ENCODE measurements at places on chromosomes 16 and 17.
A peak's percentile ranks its signal among the peaks of the same experiment; 100 is the strongest.

- DNase-seq, result no peak
These were observed 175.0 kb downstream of the IRF8 start for GRCh38 chr16:86073763-86074493.

GRCh38 chr17:73803964-73804435 is 159.8 kb upstream of the SDK2 start:
- DNase-seq, result no peak

- no peak for DNase-seq
These were observed 114.9 kb upstream of the CDH5 start for GRCh38 chr16:66251476-66252160.

DNA sequence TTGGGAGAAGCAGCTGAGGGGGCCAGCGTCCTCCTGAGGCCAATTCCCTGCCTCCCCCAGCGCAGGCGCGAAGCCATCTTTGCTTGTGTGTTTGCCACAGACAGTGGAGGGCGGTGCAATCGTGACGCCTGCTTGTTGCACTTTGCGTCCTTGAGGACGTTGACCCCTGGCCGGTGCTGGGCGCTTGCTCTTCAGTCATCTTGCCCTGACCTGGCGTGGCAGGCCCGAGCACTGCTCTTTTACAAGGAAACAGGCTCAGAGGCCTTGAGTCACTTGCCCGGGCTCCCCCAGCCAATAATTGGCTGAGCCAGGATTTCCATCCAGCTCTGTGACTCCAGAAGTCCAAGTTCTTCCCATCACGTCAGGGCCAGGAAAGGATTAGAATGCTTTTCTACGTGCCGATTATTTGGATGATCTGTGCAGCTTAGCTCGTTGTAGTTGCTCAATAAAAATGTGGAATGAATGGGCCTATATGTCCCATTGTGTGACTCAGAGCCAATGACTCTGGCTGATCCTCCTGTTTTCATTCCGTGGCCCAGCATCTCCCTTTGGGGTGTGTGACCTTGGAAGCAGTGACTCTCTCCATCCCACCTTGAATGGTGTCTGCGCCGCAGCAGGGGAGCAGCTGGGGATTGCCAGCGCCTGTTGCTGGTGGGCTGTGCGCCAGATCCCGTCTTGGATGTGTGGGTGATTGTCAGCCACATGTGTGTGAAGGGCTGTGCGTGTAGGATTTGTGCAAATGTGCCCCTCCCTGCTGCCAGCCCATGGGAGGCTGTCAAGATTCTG is 214.1 kb downstream of the SEC14L1 start:
- DNase-seq, result no peak

DNA sequence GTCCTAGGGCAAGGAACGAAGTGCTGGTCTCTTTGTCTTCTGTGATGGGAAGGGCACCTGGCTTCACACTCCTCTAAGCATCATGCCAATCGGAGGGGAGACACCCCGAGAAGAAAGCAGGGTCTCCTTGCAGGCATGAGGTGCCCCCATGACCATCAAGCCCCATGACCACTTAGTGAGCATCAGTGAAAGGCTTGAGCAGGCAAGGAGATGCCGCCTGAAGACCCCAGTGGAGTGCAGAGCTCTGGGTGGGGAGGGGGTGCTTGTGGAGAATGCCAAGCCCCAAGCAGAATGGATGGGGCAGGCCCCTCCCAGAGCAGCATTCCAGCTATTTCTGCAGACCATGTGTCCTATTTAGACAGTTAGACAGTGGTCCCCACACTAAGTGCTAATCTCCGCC is 232.7 kb upstream of the TNRC6C start:
- no peak for DNase-seq

GRCh38 chr17:78376161-78376560 is 2.3 kb upstream of the PGS1 start:
- no peak for DNase-seq

- DNase-seq, result no peak
These were observed 536.8 kb downstream of the NPIPA7 start for GRCh38 chr16:16915771-16916170.

DNA sequence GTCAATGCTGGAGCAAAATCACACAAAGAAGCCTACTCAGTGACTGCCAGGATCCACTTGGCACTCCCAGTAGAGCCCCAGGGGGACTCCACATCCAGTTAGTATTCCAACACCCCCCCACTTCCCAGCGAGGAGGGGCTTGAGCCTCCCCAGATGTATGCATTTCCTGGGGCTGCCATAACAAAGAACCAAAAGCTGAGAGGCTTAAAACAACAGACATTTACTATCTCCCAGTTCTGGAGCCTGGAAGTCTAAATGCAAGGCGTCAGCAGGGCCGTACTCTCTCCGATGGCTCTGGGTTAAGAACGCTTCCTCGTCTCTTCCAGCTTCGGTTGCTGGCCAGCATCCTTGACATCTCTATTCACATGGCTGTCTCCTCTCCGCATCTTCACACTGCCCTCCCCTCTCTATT is 23.0 kb upstream of the GNA13 start:
- no peak for DNase-seq

DNA sequence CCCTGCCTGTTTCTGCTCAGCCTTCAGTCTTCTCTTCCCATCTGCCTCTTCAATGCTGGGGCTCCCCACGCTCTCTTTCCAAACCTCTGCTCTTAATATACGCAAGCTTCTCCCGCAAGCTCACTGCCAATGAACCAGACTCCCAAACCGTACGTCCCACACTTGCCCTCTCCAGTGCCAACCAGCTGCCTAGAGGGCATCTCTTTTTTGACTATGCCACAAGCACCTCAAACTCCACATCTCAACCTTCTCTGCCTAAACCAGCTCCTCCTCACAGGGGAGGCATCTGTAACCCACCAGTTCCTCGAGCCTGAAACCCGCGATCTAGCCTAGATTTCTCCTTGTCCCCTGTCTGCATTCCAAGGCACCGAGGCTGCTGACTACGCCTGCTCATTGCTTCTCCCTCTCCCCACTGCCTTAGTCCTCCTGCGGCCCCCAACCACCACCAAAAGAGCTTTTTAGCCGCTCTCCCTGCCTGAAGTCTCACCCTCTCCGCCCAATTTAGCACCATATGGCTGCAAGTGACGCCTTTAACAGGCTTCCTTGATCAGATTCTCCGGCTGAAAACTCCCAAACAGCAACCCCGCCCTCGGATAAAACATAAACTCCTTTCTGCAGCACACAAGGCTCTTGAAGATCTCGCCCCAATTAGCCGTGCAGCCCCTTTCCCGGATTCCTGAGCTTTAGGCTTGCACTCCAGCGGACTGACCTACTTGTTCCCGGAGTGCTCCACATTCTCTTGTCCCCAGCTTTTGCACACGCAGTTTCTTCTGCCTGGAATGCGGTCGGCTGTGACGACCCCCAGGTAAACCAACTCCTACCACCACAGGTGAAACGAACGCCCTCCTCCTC is 1.5 kb downstream of the GGA2 start:
- DNase-seq, result no peak

DNA sequence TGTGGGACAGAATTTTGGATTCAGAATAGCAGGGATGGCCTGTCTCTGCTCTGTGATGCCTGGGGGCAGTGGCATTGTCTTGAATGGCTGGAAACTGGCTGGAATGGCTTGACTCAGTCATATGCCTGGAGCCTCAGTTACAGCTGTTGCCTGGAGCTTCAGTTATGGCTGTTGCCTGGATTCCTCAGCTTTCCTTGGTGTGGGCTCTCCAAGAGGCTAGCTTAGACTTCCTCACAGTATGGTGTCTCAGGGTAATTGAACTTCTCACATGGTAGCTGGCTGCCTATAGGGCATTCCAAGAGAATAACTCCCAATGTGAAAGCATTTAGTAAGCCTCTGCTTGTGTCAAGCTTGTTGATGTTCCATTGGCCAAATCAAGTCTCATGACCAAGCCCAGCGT is 21.1 kb downstream of the KRT23 start:
- no peak for DNase-seq

DNA sequence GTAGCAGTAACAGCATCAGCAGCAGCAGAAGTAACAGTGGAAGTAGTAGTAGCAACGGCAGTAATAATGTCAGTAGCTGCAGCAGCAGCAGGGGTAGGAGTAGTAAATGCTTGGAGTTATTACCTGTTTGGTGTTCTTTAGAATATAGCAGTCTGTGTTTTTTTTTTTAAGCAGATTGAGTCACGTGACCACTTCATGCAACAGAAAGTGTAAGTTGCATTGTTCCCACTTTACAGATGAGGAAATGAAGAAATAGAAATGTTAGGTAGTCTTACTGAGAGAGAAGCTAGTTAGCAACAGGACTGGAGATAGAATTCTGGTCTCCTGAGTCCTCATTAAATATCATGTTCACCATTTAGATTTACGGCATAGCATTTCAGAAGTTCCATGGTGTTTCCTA is 358.2 kb downstream of the HAPSTR1 start:
- DNase-seq, result no peak

DNA sequence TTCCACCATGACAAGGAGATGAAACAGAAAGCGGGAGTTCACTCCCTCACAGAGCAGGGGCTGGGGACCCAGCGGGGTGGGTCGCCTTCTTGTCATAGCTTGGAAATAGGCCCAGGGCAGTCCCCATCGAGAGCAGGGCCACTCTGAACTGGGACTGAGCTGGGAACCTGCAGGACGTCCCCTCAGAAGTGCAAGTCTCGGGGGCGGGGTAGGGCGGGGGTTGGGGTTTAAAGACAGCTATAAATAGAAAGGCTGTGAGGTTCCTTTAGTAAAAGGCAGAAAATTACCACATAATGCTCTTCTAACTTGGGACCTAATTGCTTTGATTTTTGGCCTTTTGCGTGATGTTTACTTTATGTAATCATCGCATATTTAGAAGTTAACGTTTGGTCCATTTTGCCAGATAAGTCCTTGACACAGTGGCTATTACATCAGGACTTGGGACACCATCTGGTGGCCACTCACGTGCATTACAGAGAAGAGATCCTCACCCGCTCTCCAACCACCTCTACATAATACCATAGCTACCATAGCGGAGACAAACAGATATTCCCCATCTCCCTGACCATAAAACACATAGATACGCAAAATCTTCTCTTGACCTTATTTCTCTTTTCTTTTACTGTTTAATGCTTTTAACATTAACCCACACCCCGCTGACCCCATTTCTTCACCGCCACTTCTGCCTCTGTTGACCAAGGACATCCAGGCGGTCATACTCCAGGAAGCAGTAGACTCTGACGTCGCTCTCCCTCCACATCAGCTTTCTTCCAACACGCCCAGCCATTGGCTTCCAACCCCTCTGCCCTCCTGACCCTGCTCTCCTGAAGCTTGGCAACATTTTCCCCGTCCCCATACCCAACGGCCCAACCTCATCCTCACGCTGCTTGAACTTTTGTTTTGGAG is 27.5 kb upstream of the PIK3R6 start:
- peak; percentile 51 for DNase-seq

- DNase-seq, result no peak
These were observed 101.1 kb upstream of the CCL2 start for GRCh38 chr17:34153991-34154390.

GRCh38 chr17:45225051-45225700 is 3.5 kb downstream of the FMNL1 start:
- DNase-seq, result peak; percentile 50

GRCh38 chr16:54822892-54823291 is 107.8 kb upstream of the IRX5 start:
- no peak for DNase-seq

DNA sequence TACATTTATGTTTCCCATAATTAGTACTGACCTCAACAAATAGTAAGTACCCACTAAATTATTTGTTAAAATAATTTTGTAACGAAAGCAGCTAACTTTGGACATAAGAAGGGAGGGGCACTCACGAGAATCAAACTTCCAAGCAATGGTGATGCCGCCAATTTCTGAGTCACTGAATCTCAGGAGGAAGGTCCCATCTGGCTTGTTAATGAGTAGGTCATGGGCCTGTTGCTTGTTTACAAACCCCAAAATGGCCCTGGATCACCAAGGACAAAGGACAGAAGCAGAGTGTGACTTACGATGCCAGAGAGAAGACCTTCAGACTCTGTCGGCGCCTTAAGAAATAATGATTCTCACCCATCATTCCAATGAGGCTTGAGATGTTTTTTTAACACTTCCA is 15.8 kb upstream of the GHDC start:
- DNase-seq, result no peak

GRCh38 chr16:62201911-62202310 is 165.7 kb upstream of the CDH8 start:
- no peak for DNase-seq

DNA sequence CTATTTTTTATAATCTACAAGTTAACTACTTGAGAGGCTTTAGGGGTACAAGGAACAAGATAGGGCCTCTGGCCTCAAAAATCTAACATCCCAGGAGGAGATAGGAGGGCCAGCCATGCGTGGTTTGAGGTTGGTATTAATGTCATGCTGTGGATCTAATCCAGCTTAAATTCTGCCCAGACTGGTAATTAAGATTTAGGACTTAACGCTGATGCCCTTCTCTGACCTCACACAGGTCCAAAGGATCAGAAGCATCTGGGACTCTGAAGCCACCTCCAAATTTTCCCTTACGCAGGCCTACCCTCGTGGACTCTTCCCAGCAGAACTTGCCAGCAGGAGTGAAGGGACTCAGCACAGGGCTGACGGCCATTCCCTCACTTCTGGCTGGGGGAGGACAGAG is 15.1 kb downstream of the SLC6A4 start:
- no peak for DNase-seq

GRCh38 chr17:21008160-21008915 is 34.5 kb downstream of the USP22 start:
- DNase-seq, result no peak

DNA sequence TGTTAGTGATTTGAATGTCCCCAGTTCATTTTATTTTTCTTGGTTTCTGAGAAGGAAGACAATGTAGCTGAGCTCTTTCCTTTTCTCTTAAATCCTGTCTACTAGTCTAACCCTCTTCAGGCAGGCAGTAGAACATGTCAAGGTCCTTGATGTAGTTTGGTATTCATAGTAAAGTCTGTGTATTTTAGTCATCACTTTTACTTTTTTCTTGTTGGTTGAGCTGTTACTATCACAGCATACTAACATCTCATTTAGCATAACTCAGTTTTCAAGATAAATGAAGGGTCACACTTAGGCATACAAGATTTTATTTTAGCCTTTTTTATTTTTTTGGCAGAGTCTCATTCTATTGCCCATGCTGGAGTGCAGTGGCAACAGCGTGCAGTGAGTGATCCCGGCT is 70.5 kb downstream of the KPNA2 start:
- no peak for DNase-seq

DNA sequence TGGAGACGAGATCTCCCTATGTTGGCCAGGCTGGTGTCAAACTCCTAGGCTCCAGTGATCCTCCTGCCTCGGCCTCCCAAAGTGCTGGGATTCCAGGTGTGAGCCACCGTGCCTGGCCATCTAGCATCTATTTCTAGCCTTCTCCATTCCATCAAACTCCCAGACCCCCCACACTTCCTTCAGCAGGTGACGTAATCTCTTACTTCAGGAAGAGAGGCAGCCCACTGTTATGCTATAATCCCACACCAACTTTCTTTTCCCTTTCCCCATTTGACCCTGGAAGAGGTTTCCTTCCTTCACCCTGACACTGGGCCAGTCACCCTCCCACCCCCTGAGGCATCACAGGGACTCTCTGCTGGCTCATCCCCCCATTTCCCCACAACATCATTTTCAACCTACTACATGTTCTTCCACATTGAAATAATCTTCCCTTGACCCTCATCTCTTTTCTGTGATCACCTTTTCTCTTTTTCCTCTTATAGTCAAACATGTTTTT is 7.6 kb downstream of the ITGA2B start:
- no peak for DNase-seq

GRCh38 chr16:17460890-17461289 is 9.9 kb downstream of the XYLT1 start:
- DNase-seq, result no peak

- no peak for DNase-seq
These were observed 7.4 kb downstream of the PRKCA start for GRCh38 chr17:66309793-66310192.
